Bronchial smooth muscle cell (primary cell): ENCODE measurements at places on chromosomes 3 and 15. TPM values are rescaled to one million over a fixed set of nuclear protein-coding genes. Genes with fewer than 3 reads are reported as not detected.

The TM4SF4 gene
- 0.16 TPM in 1 of 2 replicates, not detected in the other for total RNA-seq

The NAALADL2 gene
- total RNA-seq: 7.4 and 9.5 TPM in 2 replicates

The IL17RB gene
- total RNA-seq: under 0.01 and 0.09 TPM in 2 replicates

The LRRC58 gene
- 11.4 and 16.5 TPM in 2 replicates for total RNA-seq

The PXK gene
- total RNA-seq: 41.0 and 47.9 TPM in 2 replicates

The GOLGA8H gene
- total RNA-seq: 0.16 and 0.17 TPM in 2 replicates

The MFSD1 gene
- 130 and 197 TPM in 2 replicates for total RNA-seq

The LAMB2 gene
- total RNA-seq: 531 and 711 TPM in 2 replicates

The MYZAP gene
- under 0.01 and 0.17 TPM in 2 replicates for total RNA-seq

The TGM5 gene
- not detected in 2 replicates for total RNA-seq

The SLC24A5 gene
- total RNA-seq: not detected in 2 replicates

The SLC2A2 gene
- not detected in 2 replicates for total RNA-seq

The COL6A5 gene
- total RNA-seq: not detected in 2 replicates

The ZNF502 gene
- 1.7 and 4.6 TPM in 2 replicates for total RNA-seq

The AHSG gene
- not detected in 2 replicates for total RNA-seq

The GOLGA6B gene
- total RNA-seq: under 0.01 TPM in 1 of 2 replicates, not detected in the other

The AMIGO3 gene
- total RNA-seq: under 0.01 and 0.34 TPM in 2 replicates

The CPNE9 gene
- total RNA-seq: under 0.01 TPM in 1 of 2 replicates, not detected in the other

The CFAP100 gene
- not detected in 2 replicates for total RNA-seq

The ABI3BP gene
- 3.5 and 12.0 TPM in 2 replicates for total RNA-seq

The EIF3J gene
- total RNA-seq: 13.3 and 18.9 TPM in 2 replicates

The RASL12 gene
- 31.7 and 58.0 TPM in 2 replicates for total RNA-seq

The DTX3L gene
- total RNA-seq: 8.8 and 14.2 TPM in 2 replicates
